Stimulated activated CD4-positive, alpha-beta T cell treated with anti-CD3 and anti-CD28 coated beads, Interleukin-2, amount 100 ng/mL, for 24 hours (primary cell): ENCODE measurements at places on chromosomes 16 and 17.
A peak's percentile ranks its signal among the peaks of the same experiment; 100 is the strongest.

- DNase-seq = no peak
Observed at GRCh38 chr16:50261707-50262235, 4.6 kb upstream of the ADCY7 start.

GRCh38 chr17:78032166-78032565 is 73.7 kb downstream of the TNRC6C start:
- no peak for DNase-seq

GRCh38 chr16:89764711-89765201 is 43.4 kb downstream of the ZNF276 start:
- DNase-seq = peak; percentile 33

GRCh38 chr16:72291531-72291981 is 119.6 kb upstream of the PMFBP1 start:
- DNase-seq = no peak

GRCh38 chr17:46877466-46877865 is 26.1 kb downstream of the WNT9B start:
- DNase-seq = no peak

GRCh38 chr16:85028685-85029407 is 1.3 kb downstream of the KIAA0513 start:
- DNase-seq = peak; percentile 74

GRCh38 chr17:27756467-27757371 is 43.6 kb downstream of the NOS2 start:
- DNase-seq = peak; percentile 68

GRCh38 chr17:82600731-82601446 is 47.4 kb downstream of the WDR45B start:
- no peak for DNase-seq

GRCh38 chr16:88381820-88382451 is 823 bp upstream of the ZNF469 start:
- DNase-seq = no peak

DNA sequence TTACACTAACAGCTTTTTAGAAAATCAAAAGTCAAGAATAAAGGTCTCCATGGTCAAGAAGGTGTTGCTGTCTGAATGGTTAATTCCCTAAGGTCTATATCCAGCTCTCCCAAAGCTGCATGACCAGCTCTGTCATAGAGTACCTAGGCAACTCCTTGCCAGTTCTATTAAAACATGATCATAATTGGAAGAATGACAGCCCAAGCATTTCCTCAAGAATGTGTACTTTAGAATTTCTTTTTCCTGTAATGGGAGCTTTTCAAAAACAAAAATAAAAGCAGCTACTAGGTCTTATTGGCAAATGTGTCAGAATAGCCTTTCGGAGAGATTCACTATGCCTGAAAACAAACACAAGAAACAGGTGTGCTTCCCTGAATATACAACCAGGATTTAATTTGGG is 7.9 kb downstream of the SPOP start:
- DNase-seq = no peak

GRCh38 chr17:2282297-2282873 is 21.2 kb downstream of the SMG6 start:
- no peak for DNase-seq

DNA sequence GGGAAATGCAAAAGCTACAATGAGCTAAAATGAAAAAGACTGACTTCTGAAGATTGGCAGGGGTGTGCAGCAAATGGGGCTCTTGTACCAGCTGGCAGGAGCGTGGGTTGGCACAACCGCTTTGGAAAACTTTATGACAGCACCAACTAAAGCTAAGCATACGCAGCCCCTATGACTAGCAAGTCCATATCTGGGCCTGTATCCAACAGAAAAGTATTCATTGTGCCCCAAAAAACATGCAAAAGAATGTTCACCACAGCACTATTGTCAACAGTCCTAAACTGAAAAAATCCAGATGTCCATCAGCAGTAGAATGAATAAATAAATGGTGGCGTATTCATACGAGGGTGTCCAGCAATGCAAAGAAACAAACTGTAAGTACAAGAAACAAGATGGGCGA is 22.6 kb upstream of the ITGA3 start:
- DNase-seq = no peak

DNA sequence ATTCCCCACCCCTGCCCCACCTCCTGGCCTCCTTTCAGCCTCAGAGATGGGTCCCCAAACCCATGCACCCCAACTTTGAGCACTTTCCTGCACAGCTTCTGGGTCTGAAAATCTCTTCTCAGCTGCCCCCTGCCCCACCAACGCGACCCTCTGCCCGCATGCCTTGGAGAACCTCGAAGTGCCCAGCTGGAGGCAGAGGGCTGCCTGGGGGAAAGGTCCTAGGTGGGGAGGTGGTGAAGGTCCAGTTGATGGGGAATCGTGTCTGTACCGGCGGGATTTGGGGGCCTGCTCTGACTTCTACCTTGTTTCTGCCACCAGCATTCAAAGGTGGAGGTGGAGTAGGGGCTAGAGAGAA is 1.3 kb downstream of the NKD1 start:
- no peak for DNase-seq

- DNase-seq = no peak
Observed at GRCh38 chr17:47311420-47311819, 12.3 kb upstream of the EFCAB13 start.

GRCh38 chr16:56930486-56931270 is 1.3 kb upstream of the HERPUD1 start:
- no peak for DNase-seq

DNA sequence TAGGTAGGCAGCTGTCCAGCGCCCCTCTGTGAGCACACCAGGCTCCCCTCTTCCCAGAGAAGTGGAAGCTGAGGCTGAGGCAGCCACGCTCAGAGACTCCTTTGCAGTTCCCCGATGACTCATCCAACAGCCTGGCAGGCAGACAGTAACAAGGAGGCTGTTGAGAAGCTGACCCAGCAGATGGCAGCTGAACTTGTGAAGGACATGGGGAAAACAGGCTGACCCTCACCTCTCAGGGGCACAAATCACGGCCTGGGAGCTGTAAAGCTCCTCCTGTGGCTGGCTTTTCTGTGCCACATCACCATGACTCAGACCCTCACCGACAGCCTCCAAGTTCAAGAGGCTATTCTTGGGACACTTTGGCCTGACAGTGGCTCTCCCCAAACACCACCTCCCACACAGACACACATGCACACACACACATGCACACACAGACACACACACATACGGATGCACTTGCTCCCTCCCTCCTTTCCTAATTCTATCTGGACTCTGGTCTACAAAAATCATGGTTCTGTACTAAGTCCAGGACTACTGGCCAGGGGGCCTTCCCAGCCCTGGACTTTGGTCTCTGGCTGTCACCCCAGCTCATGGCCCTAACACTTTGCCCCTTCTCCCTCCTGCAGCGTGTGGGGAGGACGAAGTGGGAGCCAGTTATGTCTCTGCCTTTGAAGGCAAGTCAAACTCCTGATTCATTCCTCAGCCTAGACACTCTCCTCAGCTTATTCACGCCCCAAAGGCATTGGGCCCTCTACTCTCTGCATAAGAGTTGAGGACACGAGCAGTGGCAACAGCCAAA is 23.2 kb downstream of the MAP3K14 start:
- peak; percentile 36 for DNase-seq

DNA sequence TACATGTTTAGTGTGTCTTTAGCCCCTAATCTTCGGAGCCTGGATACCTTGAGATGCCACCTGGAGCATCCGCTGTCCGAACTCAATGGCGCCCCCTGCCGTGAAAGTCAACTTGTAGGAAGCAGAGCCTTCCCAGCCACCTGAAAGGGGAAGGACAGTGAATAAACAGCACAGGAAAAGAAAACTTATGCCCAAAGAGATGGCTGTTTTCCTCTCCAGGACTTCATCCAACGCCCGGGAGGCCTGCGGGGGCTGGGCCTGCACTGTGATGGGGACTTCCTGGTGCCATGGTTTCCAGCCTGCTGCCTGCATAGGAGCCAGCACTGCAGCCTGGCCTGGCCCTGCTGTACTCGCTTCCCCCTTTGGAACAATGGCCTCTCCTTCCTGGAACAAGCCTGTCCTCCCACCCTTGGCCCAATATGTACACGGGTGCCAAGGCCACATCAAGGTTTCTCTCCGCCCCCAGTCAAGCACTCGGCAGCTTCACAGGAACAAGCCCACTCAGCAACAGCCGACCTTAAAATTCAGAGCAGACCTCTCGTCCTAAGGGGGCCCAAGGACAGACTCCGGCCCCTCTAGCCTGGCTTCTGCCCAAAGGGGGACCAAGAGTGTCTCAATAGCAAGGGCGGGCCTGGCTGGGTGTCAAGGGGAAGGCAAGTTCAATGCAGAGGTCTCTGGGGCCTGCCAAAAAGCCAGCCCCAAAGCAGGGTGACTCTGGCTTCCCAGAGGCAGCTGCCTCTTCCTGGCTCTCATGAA is 4.5 kb upstream of the UNC13D start:
- DNase-seq = peak; percentile 92

- DNase-seq = no peak
Observed at GRCh38 chr17:28857905-28858800, 3.3 kb downstream of the ERAL1 start.
